ENCODE measurements at places on chromosomes 1 and 21.

DNA sequence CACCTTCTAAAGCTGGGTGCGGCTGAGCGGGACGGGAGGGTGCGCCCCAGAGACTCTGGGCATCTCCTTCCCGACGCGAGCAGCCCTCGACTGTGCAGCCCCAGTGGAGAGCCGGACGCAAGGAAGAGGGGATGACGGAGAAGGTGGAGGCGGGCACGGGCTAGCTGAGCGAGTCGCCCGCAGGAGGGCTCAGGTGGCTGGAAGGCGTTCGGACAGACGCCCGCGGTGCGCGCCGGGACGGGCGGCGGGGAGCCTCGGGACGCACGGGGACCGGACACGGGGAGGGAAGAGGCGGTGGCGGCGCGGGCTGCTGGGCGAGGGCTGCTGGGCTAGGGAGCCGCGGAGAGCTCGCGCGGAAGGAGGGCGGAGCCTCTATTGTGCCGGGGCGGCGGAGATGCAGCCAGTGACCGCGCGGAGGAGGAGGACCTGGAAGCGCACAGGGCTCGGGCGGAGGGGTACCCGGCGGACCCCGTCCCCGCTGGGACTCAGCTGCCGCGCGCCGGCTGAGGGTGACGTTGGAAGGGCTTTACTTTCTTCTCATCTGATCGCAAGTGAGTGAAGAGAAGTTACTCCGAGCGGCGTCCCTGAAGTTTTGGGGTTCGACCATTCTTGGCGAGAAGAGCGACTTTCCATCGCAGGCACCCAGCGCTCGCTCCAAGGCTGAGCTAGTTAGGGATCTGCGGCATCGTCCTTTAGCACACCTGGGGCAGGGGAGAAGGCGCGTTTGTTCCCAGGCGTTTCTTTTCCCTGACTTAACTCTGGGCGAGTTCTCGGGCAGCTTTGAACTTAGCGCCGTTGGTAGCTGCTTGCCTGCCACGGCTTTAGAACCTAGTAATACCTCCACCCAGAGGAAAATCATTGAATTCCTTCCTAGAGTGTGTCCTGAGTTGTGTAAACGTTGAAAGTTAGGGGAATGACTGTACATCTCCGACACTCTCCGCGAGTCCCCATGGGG is at the start of gene OLFML2B:
Gene OLFML2B (minus strand): TSS at position 323 of the 955 bp plus-strand sequence. CDS start 439 bp downstream, outside the sequence.
- DNase-seq, result peak; percentile 91

- DNase-seq, result no peak
Observed at GRCh38 chr21:23936991-23937390, 1670.3 kb downstream of the MRPL39 start.

GRCh38 chr1:11059155-11059967 is 457 bp downstream of the SRM start:
- no peak for DNase-seq

DNA sequence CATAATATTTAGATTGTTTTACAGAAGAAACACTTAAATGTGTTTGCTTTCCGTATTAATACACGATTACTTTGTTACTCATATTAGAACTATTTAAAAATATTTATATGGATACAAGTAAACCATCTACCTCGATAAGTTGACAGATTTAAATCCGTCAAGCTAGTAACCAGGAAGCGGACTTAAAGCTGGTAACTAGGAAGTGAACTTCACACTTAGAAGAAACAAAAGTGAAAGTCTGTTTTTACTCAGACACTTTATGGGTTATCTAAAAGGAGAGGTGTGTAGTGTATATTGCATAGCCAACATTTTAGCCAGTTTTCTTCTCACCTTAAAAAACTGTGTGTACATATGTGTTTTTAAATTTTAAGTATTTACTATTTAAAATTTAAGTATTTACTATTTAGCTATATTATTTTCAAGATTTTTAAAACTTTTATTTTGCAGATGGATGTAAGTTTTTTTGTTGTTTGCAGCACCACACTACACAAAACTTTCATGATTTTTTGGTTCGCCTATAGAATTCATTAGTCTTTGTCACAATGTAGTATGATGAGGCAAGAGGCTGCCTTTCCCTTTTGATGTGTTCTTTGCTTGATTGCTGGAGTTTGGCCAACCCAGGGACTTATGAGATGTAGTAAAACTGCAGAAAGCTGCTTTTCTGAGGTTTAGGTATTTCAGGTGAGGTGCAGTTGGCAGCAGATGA is 2.7 kb downstream of the USP25 start:
- peak; percentile 54 for DNase-seq

GRCh38 chr21:42565886-42566523 is 52.4 kb downstream of the SLC37A1 start:
- DNase-seq, result no peak

GRCh38 chr1:108000184-108000583 is 35.2 kb upstream of the VAV3 start:
- no peak for DNase-seq

DNA sequence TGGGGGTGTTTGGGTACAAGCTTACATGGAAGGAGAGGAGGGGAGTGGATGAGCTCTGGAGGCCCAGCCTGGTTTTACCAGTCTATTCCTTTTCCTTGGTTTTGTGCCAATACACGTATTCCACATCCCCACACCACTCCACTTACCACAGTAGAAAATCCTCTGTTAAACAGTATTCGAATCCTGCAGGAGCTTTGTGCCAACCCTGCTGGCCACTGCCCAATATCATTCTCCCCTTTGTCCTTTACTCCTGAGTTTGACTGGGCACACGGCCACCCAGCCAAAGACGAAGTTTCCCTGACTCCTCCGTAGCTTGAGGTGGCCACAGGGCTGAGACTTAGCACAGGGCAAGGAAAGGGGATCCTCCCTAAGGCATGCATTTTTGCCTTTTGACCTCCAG is 61.6 kb downstream of the TMCO4 start:
- no peak for DNase-seq

- DNase-seq, result peak; percentile 70
Observed at GRCh38 chr1:179124873-179125272, 43.0 kb downstream of the TOR3A start.

- no peak for DNase-seq
Observed at GRCh38 chr21:38416791-38417190, 81.5 kb downstream of the ERG start.

- DNase-seq, result no peak
Observed at GRCh38 chr1:4468386-4468785, 186.0 kb upstream of the AJAP1 start.

DNA sequence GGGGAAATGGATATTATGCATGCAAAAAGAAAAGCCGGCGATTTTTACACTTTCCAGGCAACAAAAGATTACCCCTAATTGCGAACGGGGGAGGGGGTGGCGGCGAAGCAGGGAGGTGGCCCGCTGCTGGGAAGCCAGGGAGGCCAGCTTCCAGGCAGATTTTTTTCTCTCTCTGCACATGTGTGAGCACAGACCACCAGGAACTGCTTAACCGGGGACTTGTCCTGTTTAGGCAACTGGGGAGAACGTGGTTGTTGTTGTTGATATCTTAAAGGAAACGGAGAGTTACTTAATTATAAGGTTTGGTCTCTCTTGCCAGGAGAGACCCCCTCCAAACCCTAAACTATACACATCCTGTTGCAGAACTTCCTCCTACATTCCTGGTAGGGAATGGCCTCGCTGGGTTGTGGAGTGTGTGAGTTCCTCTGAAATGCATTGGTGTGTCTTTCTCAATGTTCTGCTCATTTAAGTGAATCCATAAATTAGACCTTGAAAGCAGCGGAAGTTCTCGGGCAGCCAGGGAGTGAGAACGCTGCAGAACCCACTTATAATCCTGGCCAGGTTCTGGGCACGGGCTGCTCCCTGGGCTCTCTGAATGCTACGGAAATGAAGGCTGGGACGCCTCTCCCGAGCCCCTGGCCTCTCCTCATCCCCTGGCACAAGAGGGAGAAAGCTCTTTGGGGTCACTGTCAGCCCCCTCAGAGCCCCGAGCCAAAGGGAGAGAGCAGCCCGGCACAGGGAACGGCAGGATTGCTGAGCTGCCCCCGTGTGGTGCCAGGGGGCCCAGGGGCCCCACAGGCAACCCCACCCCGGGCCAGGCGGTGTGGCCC is 250.0 kb downstream of the FOXD2 start:
- DNase-seq, result no peak

DNA sequence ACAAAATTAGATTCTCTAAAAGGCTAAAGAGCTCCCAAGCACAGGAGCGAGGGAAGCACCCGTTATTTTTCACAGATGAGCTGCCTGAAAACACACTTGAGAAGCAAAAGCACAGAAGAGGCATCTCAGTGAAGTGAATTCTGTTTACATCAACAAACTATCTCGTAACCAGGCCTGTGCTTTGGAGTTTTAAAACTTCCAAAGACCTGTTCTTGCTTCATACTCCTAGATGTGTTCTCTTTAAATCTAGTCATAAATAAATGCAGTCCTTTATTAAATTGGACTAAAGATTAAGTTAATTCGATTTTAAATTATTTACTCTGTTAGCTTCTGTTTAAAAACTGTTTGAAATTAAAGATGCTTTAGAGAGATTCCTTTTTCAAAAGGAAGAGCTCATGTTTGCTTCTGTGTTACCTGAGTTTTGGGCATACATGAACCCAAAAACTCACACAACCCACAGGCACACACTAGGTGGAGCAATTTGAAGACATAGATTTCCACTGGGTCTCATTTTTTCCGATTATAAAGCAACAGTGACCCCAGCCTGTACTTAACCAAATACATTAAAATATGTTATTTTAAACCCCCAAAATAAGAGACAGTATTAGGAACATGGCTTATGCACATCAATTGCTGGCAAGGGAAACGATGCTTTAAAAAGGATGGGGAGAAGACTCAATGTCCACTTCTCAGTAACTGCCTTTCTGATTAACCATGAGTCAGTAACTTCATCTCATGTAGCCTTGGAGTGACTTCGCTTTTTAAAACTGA is 648.2 kb downstream of the SMYD3 start:
- DNase-seq, result peak; percentile 42

- peak; percentile 55 for DNase-seq
Observed at GRCh38 chr1:59568158-59568935, 246.4 kb upstream of the HOOK1 start.

GRCh38 chr1:162381941-162382750 is 618 bp downstream of the C1orf226 start:
- no peak for DNase-seq

- peak; percentile 99 for DNase-seq
Observed at GRCh38 chr21:38171723-38172344, 85.0 kb upstream of the KCNJ15 start.

GRCh38 chr21:45948576-45949141 is 32.9 kb upstream of the COL6A1 start:
- no peak for DNase-seq

DNA sequence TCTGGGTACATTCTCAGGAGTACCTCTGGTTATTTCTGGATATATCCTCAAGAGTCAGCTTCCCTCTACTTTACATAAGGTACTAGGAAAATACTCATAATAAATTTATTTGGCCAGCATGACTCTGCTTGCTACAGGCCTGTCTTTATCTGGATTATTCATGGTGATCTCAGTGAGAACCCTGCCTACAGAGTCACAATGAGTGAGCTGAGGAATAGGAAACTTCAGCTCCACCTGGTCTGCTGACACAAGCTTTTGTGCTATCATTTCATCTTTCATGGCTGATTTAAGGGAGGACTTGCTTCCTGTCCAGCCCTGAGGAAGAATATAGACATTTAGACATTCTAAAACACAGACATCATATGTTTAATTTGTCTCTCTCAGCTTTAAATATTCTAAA is 19.5 kb upstream of the SUCO start:
- DNase-seq, result no peak

GRCh38 chr1:24664507-24665033 is 21.5 kb downstream of the SRRM1 start:
- DNase-seq, result no peak

GRCh38 chr1:108703939-108704338 is 8.8 kb upstream of the FNDC7 start:
- DNase-seq, result no peak

GRCh38 chr1:77421504-77422233 is 139.8 kb downstream of the AK5 start:
- no peak for DNase-seq

GRCh38 chr1:38297842-38298241 is 251.2 kb upstream of the POU3F1 start:
- no peak for DNase-seq

GRCh38 chr1:157189096-157189495 is 50.9 kb upstream of the ETV3 start:
- DNase-seq, result no peak

- no peak for DNase-seq
Observed at GRCh38 chr1:118767971-118768370, 220.2 kb downstream of the TBX15 start.

GRCh38 chr21:46153247-46154154 is 1.9 kb downstream of the FTCD start:
- DNase-seq, result peak; percentile 28

DNA sequence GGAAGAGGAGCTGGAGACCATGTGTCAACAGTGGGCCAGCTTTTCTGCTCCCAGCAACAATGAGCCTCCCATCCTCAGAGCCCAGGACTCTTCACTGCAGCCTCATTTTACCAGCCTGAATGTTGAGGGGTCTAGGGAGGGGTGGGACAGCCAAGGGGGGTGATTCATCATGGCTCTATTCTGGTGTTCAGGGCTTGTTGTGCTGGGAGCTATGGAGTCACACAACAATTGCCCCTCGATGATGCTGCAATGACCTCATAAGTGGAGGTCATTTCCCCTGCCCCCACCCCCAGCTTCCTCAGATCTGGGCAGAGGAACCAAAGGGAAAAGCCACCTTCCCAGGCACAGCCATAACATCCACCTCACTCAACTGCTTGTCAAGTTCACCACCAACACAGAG is at the start of gene LELP1:
Gene LELP1 (plus strand): TSS at position 301 of the 400 bp plus-strand sequence. CDS start 1,278 bp downstream, outside the sequence.
- no peak for DNase-seq

GRCh38 chr21:42373196-42373907 is 7.0 kb upstream of the TFF1 start:
- DNase-seq, result no peak

DNA sequence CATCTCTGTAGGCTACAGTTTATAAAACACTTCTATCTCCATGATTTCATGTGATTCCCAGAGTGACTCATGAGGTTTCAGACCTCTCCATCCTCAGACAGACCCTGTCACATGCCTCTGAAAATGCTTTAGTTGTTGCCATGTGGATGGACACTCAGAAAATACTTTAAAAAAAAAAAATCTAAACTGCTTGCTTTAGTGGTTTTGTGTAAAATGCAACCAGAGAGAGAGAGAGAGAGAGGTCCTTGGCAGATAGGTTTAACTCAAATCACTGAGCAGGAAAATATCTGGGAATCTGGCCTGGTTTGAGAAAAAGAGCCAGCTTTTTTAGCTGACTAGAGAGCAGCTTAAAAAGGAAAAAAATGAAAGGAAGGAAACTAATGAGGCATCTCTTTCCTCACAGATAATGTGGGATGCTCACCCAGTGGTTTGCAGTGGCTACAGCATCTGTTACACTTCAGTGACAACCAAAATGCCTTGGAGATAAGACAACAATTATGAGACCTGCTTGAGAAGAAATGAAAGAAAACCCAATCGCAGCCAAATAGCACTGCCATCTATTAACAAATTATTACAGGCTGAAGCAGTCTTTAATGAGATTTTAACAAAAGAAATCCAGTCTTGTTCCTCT is 54.6 kb upstream of the SYT14 start:
- DNase-seq, result peak; percentile 90

- DNase-seq, result no peak
Observed at GRCh38 chr1:41882486-41882885, 36.2 kb downstream of the HIVEP3 start.

DNA sequence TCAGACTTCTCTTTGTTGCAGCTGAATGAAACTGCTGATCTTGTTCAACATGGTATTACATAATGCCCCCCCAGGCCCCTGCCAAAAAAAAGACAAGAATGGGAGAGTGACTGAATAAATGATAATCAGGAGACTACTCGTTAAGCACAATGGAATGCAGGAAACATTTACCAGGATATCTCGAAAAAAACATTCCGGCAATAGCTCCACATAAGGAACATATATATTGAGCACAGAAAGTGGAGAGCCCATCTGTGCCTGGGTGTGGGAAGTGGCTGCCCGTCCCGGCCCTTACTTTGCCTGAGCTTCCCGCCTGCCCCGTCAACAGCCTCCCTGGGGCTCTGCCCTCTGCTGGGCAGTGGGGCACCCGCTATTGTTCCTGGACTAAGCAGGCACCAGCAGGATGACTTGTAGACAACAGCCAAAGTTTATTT is 13.3 kb downstream of the TRIM11 start:
- no peak for DNase-seq

All from LHCN-M2 (cell line).